Fibroblast of mammary gland (primary cell): ENCODE measurements at places on chromosomes 2 and 18.

DNA sequence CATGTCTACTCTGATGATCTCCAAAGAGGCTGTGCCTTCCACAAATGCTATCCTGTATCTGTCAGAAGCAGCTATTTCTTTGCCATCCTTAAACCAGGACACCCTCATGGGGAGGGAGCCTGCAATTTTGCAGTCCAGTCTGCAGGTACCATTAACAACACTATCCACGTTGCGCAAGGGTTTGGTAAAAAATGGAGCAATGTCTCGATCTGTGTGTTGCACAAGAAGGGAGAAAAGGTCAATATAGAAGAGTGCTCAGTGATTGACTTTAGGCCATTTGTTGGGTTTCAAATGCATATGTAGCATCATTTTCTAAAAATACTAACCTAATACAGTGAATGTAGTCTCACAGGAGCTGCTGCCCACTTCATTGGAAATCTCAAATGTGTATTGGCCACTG lies 74.3 kb downstream of the TTN start:
- DNase-seq, result no peak

DNA sequence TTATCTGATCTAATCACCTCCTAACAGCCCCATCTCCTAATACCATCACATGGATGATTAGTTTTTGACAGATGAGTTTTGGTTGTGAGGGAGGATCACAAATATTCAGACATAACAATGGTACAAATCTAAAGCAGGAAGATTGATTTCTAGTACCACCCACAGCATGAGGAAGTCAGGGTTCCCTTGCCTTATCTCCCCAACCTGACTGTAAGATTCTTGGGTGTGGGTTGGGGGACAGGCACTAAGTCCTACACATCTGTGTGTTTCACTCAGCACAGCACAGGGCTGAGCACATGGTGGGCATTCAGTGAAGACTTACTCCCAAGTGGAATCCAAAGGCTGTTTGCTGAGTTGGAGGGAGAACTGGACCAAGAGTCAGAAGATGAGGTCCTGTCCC lies 93.8 kb upstream of the CXCR4 start:
- no peak for DNase-seq

- peak; percentile 77 for DNase-seq
Measured at GRCh38 chr2:140863713-140864112, 1267.1 kb downstream of the LRP1B start.

DNA sequence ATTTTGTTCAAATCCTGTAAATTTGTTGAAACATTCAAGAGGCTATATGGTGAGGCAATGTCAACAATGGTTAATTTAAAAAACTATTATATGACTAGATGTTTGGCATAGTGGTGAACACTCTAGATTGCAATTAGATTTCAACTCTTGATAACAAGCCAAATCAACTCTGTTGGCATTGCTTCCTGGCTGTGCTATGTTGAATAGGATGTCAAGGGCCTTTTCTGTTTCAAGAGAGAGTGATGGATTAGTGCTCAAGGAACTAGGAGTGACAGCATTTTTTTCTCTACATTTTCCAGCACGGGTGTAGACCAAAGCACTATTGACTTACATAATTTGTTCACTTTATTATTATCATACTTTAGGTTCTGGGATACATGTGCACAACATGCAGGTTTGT lies 172.4 kb upstream of the KCNH7 start:
- DNase-seq, result no peak

- no peak for DNase-seq
Measured at GRCh38 chr2:70043252-70043875, 43.9 kb upstream of the PCBP1 start.

- no peak for DNase-seq
Measured at GRCh38 chr2:65979446-65979845, 455.5 kb upstream of the MEIS1 start.

- no peak for DNase-seq
Measured at GRCh38 chr2:26559556-26559955, 81.6 kb downstream of the CIB4 start.

- no peak for DNase-seq
Measured at GRCh38 chr2:225244933-225245332, 154.6 kb upstream of the NYAP2 start.

- DNase-seq, result no peak
Measured at GRCh38 chr2:52931660-52932059, 835.9 kb upstream of the CHAC2 start.

DNA sequence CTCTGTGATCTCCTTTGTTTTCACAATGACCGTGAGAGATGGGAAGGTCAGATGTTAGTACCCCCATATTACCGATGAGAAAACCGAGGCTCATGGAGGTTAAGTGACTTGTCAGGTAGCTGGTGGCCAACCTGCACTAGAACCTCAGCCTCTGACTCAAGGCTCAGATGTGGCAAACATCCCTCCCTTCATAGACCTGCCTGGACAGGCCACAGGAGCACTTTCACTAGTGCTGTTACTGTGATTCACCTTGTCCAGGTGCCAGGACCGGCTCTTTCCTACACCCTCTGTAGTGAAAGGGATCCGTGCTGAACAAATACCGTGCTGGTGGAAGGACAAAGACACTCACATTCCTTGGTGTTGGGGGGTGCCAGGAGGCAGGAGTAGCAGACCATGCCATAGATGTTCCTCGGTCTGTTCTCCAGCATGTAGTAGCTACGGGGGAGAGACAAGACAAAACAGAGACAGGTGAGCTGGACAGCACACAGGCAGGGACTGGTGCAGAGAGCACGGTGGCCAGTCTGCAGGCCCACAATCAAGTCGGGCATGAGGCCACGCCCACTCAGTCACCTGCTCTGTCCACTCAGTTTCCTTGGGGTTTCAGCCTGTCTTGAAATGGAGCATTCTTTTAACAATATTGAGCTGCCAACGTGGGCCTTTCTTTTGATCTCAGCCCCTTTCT lies 65.9 kb downstream of the EDAR start:
- no peak for DNase-seq

DNA sequence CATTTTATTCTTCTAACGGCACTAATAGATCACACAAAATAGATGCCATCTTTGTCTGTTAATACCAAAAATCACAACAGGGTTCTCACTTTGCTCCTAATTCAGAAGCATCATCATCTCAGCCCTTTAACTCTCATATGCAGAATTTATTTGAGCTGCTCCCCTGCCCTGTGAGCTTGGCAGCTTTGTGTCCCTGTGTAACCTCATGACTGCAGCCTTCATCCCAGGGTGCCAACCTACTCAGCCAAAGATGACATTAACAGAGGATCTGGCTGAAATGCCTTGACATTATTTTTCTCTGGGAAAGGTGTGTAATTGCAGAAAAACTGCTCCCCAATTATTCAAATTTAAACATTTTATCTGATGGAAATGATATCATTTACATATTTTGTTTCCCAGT lies 319.4 kb downstream of the NRXN1 start:
- no peak for DNase-seq

DNA sequence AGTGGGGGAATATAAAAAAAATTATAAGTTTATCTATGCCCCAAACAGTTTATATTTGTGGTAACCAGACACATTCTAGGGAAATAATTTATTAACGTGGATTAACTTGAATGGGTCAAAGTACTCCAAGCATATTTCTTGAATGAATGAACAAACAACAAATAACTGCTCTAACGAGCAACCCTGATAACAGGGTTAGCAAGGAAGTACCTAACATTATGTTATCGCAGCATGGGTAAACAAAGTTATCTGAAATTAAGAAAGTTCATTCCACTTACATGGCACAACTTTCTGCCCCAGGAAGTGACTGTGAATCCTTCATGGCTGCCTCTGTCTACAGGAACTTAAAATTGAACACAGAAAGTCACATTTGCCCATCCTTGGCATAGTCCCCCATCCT lies 812.9 kb upstream of the ACVR2A start:
- no peak for DNase-seq

- DNase-seq, result peak; percentile 54
Measured at GRCh38 chr2:200305797-200306195, 697 bp upstream of the SPATS2L start.

GRCh38 chr2:221529177-221529942 lies 42.7 kb downstream of the EPHA4 start:
- no peak for DNase-seq

DNA sequence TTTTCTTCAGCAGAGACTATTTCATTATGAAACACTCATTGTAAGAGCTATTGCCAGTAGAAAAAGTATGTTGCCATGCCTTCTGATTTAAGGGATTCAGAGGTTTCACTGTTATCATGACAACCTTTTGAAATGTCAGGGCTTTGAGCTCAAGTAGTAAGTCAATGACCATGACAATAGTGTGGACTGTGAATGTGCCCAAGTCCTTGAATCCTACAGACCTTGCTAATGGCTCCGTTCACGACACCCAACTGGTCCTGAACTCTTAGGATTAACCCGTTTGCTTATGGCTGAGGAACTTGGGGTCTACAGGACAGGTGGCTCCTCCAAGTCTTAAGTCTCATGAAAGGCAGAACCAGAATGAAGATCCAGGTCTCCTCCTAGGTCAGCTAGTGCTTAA lies 17.6 kb upstream of the KIDINS220 start:
- no peak for DNase-seq

- DNase-seq, result no peak
Measured at GRCh38 chr2:239302083-239302807, 98.6 kb downstream of the HDAC4 start.

GRCh38 chr18:70920840-70921374 lies 632.1 kb downstream of the SOCS6 start:
- DNase-seq, result no peak

GRCh38 chr2:76613330-76613729 lies 902.6 kb upstream of the GCFC2 start:
- DNase-seq, result no peak
